Cortex of kidney (tissue), 1 donor: ENCODE measurements at places on chromosomes 1 and 21.

DNA sequence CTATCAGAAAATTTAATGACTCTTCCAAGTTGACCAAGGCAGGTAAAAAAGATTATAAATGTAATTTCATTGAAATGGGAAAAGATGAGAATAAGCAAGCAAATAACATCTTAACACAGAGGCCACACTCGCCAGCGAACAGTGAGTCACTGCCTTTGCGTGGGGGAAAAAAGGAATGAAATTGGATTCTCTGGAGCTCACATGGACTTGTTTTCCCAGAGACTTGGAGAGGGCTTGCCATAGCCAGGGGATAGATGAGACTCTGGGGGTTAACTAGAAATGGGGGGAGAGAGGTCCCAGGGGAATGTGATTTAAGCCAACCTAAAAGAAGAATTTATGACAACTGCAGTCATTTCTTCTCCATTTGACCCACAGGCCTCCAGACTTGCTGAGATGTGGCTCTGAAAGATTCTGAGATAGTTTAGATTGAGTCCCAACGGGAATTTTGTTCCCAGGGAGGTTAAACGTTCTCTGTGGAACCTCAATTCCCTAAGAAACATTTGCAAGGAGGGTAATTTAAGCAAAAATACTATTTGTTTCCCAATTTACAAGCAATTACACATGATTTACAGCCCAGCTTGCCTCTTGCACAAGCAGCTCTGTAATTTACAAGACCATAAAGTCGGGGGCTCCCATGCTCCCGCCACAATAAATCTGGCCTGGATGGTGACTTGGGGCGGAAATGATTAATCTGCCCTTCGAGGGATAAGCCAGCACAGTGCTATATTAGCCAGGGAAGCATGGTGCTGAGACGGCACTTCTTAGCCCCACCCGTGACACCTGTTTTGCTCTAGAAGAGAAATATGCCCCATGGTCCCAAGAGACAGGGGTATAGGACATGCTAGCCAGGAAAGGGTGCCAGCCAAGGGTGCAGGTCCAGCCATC, 68.8 kb downstream of the GRIK3 start:
- DNase-seq = no peak

- DNase-seq = no peak
Observed at GRCh38 chr1:91582431-91582921, 81.8 kb downstream of the CDC7 start.

DNA sequence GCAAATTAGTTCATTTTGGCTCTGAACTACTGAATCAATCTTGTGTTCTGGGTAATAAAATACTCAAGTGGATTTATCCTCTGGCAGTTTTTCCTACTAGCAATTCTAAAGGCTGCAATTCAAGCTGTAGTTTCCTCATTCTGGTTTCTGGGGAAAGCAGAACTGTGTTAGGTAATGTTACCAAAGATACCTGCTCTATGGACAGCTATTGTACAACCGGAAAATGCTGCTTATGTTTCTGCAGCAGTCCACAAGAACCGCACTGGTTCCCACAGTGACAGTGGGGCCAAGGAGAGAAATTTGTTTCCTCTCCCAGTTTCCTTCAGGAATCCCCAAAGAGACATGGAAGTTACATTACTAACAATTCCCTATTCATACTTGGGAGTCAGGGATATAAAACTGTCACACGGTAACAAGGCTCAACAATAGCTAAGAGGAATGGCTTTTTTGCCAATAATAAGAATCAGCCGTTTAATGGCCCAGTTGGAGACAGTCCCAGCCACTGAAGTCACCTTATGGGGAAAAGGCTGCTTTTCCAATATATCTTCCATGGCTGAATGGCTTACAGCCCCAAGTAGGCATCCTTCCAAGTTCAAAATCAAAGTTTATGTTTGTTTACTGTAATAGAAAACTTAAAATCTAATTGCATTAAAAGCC, 52.6 kb downstream of the PCNX2 start:
- no peak for DNase-seq

DNA sequence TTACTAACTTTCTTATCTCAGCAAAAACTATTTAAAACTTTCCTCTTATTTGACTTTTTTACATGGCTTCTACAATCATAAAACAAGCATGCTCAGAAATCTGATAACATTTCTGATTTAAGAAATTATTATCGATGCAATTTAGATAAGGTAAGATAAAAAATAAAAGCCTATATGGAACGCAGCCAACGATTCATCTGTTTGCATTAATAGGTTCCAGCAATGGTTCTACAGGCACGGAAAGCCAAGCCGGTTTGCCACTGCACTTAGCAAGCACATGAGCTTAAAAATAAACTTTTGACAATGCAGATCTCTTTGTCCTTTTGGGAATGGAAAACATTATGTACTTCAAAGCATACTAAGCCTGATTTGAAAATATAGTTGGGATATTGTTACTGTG, 77.5 kb upstream of the KCNK2 start:
- no peak for DNase-seq

GRCh38 chr21:45607021-45607908, 36.3 kb upstream of the PCBP3 start:
- DNase-seq = no peak

- DNase-seq = no peak
Observed at GRCh38 chr1:182533896-182534295, 55.2 kb downstream of the RNASEL start.

- no peak for DNase-seq
Observed at GRCh38 chr1:235503403-235504121, 690 bp downstream of the B3GALNT2 start.

DNA sequence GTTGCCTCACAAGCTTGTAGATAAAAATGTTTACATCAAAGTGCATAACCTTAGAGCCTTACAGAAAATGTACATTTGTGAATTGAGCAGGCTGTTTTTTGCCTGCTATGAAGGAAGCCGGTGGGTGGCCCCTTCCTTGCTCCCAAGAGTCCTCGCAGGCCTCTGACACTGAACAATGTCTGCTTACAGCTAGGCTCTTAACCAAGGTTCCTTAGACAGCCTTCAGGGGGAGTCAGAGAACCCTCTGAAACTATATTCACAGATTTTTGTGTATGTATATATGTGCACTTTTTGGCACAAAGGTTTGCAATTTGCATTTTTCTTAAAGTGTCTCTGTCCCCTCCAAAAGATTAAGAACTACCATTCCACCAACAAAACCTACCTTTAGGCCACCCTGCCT, 282.6 kb downstream of the BARHL2 start:
- no peak for DNase-seq

DNA sequence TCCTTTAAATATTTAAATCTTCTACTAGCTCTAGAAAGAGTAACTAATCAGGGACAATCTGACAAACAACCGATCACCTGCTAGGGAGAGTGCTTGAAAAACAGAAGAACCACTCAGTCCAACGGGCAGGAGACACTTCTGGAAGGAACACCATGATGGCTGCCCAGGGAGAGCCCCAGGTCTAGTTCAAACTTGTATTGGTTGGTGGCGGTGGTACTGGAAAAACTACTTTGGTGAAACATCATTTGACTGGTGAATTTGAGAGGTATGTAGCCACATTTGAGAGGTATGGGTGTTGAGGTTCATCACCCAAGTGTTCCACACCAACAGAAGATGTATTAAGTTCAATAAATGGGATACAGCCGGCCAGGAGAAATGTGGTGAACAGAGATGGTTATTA, 4.8 kb upstream of the WDR47 start:
- DNase-seq = no peak

DNA sequence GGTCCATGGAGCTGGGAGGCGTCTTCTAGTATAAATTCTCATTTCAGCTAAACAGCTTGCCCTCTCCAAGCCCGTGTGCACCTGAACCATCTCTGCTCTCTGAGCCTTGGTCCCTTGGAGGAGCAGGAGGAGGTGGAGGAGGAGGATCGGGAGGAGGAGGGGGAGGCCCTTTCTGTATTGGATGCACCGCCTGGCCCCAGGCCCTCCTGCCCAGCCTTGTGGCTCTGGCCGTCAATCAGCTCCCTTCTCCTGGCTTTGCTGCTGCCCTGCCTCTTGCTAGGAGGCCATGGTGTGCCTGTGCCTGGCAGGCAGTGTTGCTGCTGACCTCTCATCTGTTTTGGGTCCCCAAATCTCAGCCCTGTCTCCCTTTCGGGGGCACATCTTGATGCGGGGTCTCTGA, 9.0 kb downstream of the COL18A1 start:
- DNase-seq = no peak

DNA sequence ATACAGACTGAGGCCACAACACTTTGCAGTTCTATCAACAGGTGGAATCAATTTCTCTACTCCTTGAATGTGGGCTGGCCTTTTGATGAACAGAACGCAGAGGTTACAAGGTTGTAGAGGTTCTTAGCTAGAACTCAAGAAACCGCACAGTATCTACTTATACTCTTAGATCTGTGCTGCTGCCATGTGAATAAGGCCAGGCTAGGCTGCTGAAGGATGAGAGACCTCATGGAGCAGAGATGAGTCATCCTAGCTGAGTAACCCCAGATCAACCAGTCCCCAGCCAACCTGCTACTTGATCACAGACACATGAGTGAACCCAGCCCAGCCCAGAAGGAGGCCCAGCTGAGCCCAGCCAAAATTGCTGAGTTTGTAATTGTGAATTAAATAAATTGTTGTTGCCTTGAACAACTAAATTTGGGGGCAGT, 35.3 kb upstream of the BCAR3 start:
- DNase-seq = no peak

DNA sequence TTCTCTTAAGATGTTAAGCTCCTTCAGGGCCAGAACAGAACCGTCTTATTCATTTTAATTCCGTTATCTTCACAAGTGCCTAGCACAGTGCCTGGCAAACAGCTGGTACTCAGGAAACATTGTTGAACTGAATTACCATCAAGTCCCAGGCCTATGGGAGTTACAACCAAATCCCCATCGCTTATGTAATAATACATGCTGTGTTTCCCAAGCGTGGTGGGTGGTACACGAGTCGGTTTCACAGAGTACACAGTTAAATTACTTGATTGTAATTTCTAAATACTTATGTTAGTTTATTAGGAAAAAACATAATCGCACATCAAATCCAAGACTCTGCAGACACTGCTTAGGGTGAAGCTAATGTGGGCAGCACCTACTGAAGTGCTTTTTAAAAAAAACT, 1.0 kb downstream of the ANGEL2 start:
- no peak for DNase-seq

GRCh38 chr1:46133781-46134350, 1.4 kb upstream of the PIK3R3 start:
- no peak for DNase-seq

- no peak for DNase-seq
Observed at GRCh38 chr1:228282329-228283042, 74.6 kb downstream of the OBSCN start.

GRCh38 chr1:79550402-79550801, 543.9 kb upstream of the ADGRL4 start:
- DNase-seq = no peak

DNA sequence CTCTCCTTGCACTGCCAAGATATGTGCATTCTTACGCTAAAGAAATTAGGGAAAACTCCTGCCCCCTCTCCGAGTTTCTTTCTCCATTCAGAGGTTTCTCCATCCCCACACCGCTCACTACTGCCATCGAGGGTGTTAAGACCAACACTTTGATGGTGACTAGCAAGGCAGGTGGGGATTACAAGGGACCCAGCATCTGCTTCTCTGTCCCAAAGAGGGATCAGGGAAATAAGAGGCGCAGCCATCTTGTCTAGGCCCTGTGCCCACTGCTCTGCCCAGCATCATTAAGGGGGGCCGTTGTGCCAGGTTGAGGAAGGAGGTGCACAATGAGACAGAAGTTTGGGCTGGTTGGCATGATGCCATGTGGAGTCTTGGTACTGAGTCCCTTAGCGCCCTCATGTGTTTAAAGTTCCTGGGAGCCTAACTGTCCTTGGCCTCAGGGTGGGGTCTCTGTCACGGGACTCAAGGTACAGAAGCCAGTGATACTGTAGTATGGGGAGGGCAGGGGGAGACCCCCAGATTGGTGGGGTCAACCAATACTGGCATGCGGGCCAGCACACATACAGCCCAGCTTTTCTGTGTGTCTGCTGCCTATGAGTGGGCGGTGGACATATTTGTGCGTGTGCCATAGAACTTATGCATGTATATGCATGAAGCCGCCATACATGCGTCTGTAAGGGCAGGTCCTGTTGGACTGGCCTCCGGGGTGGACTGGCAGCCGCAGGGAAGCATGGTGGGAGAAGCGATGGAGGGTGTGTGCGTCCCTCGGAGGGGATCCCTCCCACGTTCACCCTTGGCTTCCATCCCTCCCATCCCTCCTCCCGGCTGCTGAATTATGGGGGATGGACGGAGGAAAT, 5.5 kb downstream of the EFNA3 start:
- no peak for DNase-seq

GRCh38 chr21:34775793-34776192, 107.0 kb downstream of the CLIC6 start:
- DNase-seq = no peak

DNA sequence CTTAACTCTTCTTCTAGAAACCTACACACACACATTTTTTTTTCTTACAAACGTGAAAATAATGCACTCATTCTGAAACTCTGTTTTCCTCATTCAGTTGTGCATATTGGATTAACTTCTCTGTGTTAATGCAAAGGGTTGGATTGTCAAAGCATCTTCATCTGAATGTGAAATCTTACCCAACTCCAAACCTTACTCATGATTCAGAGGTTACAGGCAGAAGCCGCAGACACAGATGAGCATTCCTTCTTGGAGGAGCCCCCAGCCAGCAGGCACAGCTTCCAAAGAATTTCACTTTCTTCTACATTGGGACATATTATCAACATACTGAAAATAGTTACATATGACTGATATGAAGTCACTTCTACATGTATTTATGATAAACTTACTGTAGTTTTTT, 15.7 kb downstream of the PATJ start:
- DNase-seq = no peak

- DNase-seq = no peak
Observed at GRCh38 chr1:85109475-85109874, 61.2 kb upstream of the MCOLN3 start.

GRCh38 chr1:17104782-17105181, 14.5 kb downstream of the PADI2 start:
- DNase-seq = no peak

- no peak for DNase-seq
Observed at GRCh38 chr1:71166178-71167173, 85.6 kb upstream of the ZRANB2 start.
